ENCODE measurements at places on chromosomes 7 and 10.

DNA sequence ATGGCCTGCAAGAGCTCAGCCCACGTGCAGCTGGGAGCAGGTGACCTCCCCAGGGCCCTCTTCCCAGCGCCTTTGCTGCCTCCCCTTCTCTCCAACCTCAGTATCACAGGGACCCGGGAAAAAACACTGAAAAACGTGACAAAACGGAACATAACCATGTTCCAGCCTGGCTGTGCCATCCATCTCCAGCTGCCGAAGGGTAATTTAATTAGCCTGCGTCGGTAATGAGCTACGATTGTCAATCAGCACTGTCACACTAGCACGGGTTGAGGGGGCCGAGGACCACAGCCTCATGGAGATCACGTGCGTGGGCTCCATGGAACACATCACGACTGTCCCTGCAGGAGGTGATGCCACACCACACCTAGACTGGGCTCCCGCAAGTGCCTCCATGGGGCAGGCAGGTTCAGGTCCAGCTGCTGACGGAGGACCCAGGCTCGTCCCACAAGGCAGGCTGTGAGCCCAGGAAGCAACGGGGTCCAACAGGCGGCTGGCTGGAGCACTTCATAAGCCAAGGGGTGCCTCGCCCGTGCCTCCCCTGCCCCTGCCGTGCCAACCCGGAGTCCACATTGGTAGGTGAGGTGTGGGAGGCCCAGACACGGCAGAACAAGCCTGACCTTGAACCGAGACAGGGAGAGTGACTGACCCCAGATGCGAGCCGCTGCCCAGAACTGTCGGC lies 199.5 kb downstream of the ELFN1 start:
- DNase-seq = no peak

DNA sequence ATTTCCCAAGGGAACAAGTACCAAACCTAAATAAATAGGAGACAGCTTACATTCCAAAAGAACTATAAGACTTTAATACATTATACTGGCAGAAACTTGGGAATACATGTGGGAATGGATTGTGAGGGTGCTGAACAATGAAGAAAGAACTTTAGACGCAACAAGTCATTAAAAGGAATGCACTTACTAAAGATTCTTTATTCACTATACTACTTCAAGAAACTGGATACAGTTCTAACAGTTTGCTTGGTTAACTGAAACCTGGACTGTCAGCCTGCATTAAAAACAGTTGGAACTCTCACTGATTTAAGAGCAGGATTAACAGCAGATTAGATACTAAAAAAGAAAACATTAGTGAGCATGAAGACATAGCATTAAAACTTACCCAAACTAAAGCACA lies 12.0 kb downstream of the CACUL1 start:
- no peak for DNase-seq

DNA sequence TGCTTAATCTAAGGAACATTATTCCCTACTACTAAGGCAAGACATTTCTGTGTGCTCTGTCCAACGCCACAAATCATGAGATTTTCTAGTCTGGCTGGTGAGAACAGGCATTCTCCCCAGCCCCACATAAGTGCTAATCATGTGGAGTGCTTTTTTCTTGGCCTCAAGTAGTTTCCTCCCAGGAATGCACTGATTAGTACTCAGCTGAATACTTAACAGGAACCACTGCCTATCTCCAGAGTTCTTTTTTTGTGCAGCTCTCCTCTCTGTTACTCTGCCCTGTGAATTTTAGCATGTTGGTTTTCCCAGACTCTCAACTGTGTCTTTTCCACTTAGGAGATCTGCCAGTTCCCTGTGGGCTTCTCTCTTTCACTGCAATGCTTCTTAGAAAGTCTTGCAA lies 1098.5 kb upstream of the LRRTM3 start:
- DNase-seq = no peak

GRCh38 chr7:19928247-19928646 lies 154.8 kb upstream of the TMEM196 start:
- no peak for DNase-seq

- DNase-seq = no peak
These were observed 658.0 kb downstream of the TYW1 start for GRCh38 chr7:67654642-67655041.

- no peak for DNase-seq
These were observed 57.1 kb downstream of the ABCB1 start for GRCh38 chr7:87543623-87544022.

- DNase-seq = no peak
These were observed 22.2 kb upstream of the RHEB start for GRCh38 chr7:151541709-151542499.

GRCh38 chr7:94394437-94395140 lies at the start of gene COL1A2:
COL1A2 (plus strand) TSS chr7:94394895; CDS start chr7:94395032, 137 bp downstream.
- peak; percentile 98 for DNase-seq

DNA sequence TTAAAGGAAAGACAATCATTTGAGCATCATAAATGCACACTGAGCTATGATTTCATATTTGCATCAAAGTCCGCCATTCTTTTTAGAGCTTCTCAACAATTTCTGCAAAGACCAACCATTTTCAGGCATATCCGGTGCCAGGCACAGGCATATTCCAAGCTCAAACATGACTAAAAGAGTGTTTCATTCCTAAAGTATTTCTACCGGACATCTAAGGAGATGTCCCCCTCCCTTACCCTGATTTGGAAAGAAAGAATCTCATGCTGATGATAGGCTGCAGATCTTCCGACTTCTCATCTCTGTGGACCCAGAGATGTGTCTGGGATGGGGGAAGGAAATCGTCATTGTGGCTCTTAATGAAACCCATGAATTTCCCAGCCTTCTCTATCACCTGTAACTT lies 600.5 kb upstream of the MGMT start:
- DNase-seq = no peak

- no peak for DNase-seq
These were observed 160.9 kb downstream of the FZD1 start for GRCh38 chr7:91425149-91425548.

DNA sequence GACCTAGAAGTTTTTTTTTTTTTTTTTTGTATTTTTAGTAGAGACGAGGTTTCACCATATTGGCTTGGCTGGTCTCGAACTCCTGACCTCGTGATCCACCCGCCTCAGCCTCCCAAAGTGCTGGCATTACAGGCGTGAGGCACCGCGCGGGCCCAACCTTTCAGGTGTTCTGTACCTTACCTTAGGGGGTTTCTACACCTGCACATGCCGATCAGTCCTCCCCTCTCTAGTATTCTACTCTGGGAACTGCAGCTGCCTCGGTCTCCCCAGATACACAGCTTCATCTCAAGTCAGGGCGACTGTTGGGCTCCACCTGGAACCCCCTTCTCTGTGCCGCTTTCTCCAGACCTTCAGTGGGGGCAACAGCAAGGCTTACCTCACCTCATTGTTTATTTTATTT lies 79.9 kb downstream of the TACC2 start:
- no peak for DNase-seq

DNA sequence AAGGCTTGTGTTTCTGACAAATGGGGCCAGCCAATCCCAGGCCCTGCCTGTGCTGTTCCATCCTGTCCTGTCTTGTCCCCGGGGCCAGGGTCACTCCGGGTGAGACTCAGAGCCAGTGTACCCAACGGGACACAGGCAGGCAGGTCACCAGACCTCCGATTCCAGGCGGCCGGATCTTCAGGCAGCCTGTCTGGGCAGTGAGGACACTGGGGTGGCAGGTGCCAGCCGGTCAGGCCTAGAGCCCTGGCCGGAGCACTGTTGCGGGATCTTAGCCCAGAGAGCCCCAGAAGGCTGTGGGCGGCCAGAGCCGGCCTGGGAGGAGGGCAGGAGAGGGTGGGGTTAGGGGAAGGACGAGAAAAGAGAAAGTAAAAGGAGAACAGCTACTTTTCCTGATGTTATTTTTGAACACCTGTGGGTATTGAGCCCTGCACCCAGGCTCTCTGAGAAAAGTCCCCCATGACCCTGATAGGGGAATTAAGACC lies 134.3 kb upstream of the TNRC18 start:
- peak; percentile 45 for DNase-seq

- DNase-seq = no peak
These were observed 27.8 kb downstream of the CHST15 start for GRCh38 chr10:124065382-124066125.

DNA sequence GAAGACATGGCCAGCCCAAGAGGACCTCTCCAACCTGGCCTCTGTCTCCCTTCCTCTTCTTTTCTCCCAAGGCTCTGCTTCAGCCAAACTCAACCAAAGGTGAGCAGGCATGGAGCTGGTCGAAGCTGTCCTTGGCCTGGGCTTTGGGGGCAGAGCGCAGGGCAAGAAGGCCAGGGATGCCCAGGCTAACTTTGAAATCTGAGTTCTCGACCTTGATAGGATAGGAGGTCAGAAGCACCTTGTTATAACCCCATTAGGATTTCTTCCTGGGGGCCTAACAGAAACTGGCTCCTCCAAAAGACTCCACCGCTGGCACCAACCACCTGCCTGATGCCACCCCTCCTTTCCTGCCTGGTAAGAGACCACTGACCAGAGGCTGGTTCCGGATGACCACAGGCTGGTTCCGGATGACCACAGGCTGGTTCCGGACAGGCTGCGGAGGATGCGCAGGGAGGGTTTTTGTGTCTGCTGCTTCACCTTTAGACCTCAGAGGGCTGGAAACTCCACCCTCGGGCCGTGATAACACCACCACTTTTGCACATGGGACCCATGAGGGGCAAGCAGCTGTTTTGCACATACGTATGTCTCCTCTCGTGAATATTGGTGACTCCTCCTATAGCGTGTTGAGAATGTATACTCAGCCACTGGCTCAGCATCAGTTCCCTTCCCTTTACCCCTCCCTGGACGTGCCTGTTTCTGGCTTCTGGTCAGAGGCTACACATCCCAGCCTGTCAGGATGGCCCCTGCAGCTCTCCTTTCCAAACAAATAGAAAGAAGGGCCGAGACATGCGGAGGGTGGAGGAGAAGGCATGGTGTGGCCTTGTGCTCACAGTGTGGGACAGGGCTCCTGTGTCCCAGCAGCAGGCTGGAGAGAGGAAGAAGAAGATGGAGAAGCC lies 140.1 kb downstream of the DNAJB6 start:
- no peak for DNase-seq

DNA sequence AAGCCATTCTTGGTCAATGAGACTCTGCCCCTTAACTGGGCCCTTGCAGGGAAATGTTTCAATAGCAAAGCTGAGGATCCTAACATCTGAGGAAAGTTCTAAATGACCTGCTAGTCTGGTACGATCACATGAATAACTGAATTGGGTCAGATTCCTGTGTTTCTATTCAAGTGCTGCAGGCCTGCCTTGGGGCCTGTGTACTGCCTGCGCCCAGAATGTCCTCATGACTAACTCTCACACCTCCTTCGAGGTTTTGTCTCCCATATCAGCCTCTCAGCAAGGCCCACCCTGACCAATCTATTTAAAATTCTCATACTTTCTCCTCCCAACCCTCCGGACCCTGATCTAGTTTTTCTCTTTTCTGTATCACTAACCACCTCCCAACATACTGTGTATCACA lies 4.4 kb downstream of the JAZF1 start:
- no peak for DNase-seq

GRCh38 chr7:150766334-150766709 lies 29.1 kb downstream of the GIMAP5 start:
- no peak for DNase-seq

DNA sequence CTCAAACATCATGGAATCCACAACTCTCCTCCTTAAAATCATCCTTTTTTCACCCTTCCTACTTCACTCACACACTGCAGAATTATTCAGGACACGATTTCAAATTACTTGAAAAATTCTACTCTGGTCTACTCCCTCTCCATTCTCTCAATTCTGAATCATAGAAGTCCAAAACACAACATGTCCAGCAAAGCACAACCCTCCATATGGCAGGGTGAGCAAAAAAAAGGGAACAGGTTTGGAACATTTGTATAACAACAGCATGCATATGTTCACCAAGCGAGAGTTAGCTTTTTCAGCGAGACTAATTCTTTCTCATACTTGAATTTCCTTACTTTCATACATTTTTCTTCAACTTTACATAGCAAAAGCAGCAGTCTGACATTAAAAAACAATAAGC lies 73.4 kb downstream of the ABI1 start:
- DNase-seq = no peak

DNA sequence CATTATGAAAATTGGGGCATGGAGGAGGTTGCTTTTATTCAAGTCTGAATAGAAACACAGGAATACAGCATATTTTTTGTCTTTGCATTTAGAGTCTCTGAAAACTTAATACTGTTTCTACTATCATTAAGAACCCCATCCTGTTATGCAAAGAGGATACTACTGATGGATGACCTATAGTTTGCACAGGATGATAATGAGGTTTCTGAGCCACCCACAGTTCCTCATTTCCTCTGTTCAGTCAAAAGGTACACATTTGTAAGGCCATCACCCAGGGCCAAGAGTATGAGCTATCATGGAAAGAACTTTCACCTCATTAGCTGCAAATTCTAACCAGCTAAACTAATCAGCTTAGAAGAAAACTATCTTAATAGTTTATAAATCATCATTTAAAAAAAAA lies 213.0 kb upstream of the CHRM2 start:
- no peak for DNase-seq

GRCh38 chr10:105494944-105495343 lies 853.9 kb downstream of the SORCS3 start:
- DNase-seq = no peak

- no peak for DNase-seq
These were observed 10.7 kb upstream of the COBL start for GRCh38 chr7:51327287-51327717.
